ENCODE measurements at places on chromosomes 16 and 17.
A peak's percentile ranks its signal among the peaks of the same experiment; 100 is the strongest.

DNA sequence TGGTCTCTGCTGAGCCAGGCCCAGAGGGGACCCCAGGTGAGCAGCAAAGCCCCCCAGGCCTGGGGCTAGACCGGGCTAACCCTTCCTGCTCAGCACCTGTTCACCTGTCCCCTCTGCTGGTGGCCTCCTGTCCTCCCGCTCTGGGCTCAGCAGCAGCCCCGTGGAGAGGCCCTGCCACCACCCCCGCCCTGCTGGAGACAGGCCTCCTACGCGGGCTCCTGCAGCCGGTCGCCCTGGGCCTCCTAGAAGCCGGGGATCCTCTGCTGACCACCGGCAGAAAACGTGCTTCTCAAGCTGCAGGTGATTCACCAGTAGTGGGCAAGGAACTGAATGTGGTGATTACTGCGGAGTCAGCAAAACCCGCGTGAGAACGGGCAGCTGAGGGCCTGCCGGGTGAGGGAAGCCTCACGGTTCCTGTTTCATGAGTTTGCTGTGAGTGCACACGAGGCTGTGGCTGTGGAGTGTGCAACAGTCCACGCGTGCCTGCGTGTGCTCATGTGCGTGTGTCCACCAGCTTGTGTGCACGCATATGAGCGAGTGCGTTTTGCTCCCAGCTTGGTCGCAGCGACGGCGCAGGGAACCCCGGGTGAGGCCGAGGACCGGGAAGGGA, 792 bp downstream of the SECTM1 start:
- no peak for DNase-seq

GRCh38 chr17:72591289-72592241, 470.7 kb downstream of the SOX9 start:
- DNase-seq: no peak

GRCh38 chr17:67833946-67834631, 8.8 kb downstream of the BPTF start:
- no peak for DNase-seq

GRCh38 chr17:1709971-1710806, at the start of gene TLCD2:
Gene TLCD2, minus strand, starts transcription at chr17:1710377. Its CDS starts 135 bp downstream, at chr17:1710242.
- DNase-seq: no peak

DNA sequence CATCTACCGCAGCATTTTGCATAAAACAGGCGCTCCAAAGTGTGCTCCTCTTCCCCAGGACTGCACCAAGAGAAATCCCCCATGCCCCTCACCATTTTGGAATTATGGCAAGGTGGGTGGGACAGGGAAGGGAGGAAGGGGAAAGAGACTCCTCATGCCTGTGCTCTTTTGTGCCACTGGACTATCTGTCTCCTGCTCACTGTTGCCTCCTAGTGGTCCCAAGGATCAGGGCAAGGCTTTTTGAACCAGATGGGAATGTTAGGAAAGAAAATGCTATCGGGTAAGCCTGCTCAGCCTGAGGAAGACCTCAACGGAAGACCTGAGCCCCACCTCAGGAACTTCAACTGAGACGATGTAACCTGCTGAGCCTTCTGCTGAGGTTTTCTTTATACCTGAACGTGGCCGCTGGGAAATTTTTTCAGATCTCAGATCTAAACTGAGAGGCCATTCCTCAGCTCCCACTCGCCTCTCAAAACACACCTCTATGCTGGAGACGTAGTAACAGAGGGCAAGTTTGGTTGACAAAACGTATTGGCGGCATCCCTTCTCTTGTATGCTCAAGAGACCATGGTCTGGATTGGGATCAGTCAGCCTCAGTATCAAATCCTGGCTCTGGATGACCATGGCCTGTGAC, 58.3 kb downstream of the SPACA3 start:
- peak; percentile 44 for DNase-seq

DNA sequence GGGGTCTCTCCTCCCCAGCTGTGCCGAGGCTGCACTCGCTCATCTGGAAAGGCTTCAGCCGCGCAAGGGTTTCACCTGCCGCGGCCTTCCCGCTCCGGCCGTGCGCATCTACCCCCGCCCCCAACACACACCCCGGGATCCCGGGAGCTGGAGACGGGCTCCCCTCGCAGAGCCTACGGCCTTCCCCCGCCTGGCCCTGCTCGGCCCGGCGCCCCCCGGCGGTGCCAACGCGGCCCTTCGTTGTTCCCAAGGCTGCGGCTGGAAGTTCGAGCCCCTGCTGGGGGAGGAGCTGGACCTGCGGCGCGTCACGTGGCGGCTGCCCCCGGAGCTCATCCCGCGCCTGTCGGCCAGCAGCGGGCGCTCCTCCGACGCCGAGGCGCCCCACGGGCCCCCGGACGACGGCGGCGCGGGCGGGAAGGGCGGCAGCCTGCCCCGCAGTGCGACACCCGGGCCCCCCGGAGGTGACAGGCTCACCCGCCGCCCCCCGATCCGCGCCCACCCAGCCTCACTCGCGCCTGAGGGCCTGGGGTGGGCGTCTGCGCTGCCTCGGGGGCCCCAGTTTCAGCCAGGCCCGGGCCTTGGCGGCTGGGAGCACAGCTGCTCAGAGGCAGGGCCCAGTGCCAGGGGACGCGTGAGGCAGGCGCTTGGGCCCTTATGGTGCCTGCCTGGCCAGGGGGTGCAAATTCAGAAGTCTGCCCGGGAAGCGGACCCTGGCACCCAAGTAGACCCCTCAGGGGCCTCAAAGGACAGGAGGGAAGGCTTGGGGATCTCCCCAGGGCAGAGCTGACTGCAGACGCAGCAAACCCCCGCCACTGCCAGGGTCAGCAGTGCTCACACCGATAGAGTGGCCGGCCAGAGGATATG, 11.2 kb downstream of the GALK1 start:
- peak; percentile 75 for DNase-seq

- no peak for DNase-seq
Measured at GRCh38 chr16:51556694-51557340, 405.7 kb upstream of the SALL1 start.

DNA sequence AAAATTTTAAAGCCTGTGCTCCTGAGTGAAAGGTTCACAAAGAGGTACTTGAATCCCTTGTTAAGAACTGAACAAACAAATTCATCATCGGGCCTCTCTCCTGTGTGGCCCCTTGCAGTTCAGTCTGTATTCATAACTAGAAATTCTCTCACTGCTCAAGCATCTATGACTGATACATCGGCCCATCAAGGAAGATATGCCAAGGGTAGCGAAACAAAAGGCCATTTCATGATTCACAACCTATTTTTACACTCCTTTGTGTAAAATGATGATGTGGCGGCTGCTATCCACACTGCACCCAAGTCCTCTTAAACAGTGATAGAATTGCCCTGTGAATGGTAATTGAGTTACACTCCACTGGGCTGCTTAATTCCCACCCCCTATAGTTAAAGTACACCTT, 204.6 kb downstream of the STX8 start:
- DNase-seq: no peak
